GM04503 (cell line): ENCODE measurements at places on chromosomes 6 and 20.

GRCh38 chr6:137011406-137011805 lies 33.4 kb downstream of the IL20RA start:
- no peak for DNase-seq

- DNase-seq = no peak
These were observed 609.9 kb upstream of the MAP3K7 start for GRCh38 chr6:91196729-91197128.

DNA sequence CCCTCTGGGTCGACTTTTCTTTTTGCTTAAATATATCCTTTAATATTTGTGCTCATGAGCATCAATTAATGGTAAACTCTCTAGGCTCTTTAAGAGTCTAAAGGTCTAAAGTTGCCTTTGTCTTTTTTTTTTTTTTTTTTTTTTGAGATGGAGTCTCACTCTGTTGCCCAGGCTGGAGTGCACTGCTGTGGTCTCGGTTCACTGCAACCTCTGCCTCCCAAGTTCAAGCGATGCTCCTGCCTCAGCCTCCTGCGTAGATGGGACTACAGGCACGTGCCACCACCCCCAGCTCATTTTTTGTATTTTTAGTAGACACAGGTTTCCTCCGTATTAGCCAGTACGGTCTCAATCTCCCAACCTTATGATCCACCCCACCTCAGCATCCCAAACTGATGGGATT lies 122.0 kb upstream of the TMEM170B start:
- DNase-seq = no peak

- peak; percentile 14 for DNase-seq
These were observed 351.7 kb upstream of the ARID1B start for GRCh38 chr6:156425359-156426020.

DNA sequence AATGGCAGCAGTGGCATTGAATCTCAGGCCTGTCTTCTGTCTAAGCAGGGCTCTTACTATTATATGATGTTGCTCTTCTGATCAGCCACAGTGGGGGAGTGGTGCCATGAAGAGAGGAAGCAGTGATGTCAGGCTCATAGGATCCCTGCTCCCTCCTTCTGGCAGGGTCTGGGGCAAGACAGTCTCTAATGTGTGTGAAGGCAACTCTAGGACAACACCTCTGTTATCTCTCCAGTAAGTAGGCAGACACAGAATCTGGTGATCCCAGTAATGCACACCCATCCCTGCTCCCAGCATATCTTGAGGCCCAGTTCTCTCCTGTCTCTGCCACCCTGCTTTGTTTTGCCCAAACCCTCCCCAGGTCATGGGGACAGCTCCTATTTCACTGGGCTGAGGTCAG lies 8.8 kb downstream of the C20orf202 start:
- DNase-seq = no peak

GRCh38 chr6:20657274-20657800 lies 123.1 kb downstream of the CDKAL1 start:
- no peak for DNase-seq

- no peak for DNase-seq
These were observed 139.3 kb downstream of the RFPL4B start for GRCh38 chr6:112486454-112486853.

GRCh38 chr6:158803733-158804143 lies 15.4 kb downstream of the EZR start:
- no peak for DNase-seq

- no peak for DNase-seq
These were observed 86.8 kb downstream of the PLG start for GRCh38 chr6:160788806-160789205.

DNA sequence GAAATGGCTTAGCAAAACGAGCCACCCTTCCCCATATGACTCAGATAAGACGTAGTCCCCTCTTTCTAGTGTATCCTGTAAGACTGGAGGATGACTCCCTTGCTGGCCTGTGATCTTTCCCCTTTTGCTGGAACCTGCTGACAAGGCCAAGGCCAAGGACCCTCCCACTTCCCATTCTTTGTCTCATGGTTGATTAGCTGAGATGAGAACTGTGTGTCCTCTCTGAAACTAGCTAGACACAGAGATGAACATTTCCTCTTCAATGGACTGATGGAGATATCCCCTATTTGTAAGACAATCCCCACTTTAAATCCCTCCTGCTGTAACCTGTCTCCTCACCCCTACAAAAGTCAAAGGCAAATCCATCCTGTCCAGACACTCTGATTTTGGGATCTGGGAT lies 33.4 kb upstream of the SCRT2 start:
- no peak for DNase-seq

DNA sequence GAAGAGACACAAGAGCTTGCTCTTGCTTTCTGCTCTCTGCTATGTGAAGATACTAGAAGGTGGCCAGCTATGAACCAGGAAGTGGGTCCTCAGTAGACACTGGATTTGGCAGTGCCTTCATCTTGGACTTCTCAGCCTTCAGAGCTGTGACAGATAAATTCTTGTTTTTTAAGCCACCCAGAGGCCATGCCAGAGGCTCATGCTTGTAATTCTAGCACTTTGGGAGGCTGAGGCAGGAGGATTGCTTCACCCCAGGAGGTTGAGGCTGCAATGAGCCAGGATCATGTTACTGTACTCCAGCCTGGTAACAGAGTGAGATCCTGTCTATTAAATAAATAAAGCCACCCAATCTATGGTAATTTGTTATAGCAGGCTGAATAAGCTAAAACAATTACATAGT lies 185.5 kb upstream of the SALL4 start:
- no peak for DNase-seq

DNA sequence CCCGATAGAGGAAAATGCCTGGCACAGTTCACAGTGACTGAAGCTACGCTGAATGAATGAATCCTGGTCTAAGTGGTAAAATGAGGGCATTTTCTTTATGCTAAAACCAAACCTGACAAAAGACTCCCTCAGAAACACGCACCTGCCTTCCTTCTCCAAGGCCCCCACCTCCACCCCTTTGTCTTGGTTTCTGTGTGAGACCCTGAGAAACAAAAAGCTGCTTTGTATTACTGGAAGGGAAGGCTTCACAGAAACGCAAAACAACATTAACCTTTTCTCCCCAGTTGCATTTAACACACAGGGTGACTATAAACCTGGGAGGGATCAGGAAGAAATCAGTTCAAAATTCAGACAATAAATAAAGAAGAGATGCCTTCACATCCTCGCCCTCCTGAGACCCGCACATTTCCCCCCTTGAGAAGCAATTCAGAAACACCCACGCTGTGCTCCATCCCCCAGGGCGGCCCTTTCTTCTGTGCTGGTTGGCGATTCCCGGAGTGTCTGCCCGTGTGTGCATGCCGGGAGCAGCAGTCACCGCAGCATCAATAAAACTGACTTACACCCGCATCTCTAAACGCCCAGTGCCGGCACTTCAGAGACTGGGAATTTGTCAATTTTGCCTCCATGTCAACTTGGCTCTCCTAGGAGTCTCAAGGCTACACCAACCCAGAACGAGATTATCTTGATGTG lies 67.2 kb upstream of the TRAF3IP2 start:
- no peak for DNase-seq

GRCh38 chr6:110295451-110296165 lies 62.5 kb downstream of the METTL24 start:
- DNase-seq = no peak

GRCh38 chr6:71130277-71130676 lies 158.3 kb upstream of the OGFRL1 start:
- no peak for DNase-seq

GRCh38 chr6:161367472-161367871 lies 93.6 kb upstream of the AGPAT4 start:
- no peak for DNase-seq
